NCI-H1105 (cell line): ENCODE measurements at places on chromosomes 13 and 19.

- DNase-seq: no peak
These were observed 18.5 kb upstream of the CNMD start for GRCh38 chr13:52758114-52758513.

- no peak for DNase-seq
These were observed 8.3 kb downstream of the LSR start for GRCh38 chr19:35257113-35257461.

- peak; percentile 62 for DNase-seq
These were observed 228.2 kb downstream of the PCDH20 start for GRCh38 chr13:61187471-61187870.

- DNase-seq: no peak
These were observed 7.3 kb downstream of the PLPPR3 start for GRCh38 chr19:814152-815078.

DNA sequence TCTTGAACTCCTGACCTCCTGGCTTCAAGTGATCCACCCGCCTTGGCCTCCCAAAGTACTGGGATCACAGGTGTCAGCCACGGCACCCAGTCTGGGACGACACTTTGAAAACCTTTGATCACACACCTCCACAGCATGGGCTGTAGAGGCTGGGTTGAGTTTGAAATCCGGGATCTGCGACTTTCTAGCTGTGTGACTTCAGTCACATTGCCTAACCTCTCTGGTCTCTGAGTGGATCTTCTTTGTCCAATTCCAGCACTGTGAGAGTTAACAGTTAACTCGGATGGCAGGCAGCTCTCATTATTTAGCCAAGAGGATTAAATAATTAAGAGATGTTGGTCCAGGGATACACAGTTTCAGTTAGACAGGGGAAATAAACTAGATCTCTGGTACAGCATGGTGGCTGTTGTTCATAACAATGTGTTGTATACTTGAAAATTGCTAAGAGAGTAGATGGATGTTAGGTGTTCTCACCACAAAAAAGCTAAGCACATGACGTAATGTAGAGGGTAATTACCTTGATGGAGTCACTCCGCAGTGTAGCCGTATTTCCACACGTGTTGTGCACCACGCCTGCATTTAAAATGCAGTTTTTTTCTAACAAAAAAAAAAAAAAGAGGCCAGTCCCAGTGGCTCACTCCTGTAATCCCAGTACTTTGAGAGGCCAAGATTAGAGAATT, 1.9 kb downstream of the GALP start:
- no peak for DNase-seq

- DNase-seq: no peak
These were observed 3.2 kb downstream of the CEBPA start for GRCh38 chr19:33299051-33299688.

GRCh38 chr13:108827646-108828045, 198.2 kb downstream of the MYO16 start:
- peak; percentile 94 for DNase-seq

GRCh38 chr13:86765462-86765861, 905.7 kb upstream of the SLITRK5 start:
- no peak for DNase-seq

- DNase-seq: peak; percentile 79
These were observed 101.6 kb downstream of the IRS2 start for GRCh38 chr13:109684824-109685202.

DNA sequence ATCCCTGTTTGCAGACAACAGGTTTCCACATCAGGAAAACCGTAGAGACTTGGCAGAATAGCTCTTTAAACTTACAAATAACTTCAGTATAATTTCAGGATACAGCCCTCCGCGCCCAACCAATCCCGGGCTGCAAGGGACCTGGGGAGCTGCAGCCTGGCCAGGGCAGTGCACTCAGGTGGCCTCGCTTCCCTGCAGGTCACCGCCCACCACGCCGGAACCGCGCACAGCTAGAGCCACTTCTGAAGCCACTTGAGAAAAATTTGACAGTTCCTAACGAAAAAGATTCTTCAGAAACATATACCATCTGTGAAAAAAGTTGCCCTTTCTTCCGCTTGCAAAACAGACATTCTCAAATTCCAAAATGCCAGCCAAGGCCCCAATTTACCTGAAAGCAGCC, 11.1 kb downstream of the ZNF91 start:
- no peak for DNase-seq

DNA sequence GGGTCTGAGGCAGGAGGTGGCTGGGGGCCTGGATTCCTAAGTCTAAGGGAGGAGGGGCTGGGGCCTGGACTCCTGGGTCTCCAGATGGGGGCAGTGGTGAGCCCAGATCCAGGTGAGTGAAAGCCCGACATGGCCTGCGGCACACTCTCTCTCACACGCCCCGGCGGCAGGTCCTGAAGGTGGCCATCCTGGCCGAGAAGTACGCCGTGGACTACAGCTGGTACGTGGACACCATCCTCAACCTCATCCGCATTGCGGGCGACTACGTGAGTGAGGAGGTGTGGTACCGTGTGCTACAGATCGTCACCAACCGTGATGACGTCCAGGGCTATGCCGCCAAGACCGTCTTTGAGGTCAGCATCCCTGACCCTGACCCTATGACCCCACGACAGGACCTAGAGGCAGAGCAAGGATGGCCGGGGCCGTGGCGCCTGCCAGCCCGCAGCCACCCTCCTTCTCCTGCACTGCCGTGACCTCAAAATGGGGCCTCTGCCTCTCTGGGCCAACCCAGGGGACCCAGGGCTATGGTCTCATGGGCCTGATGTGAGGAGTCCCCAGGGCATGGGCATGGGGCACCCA, 13.2 kb downstream of the FUZ start:
- DNase-seq: no peak

GRCh38 chr13:99657848-99658260, 156.6 kb downstream of the TM9SF2 start:
- DNase-seq: no peak

GRCh38 chr19:32540621-32541020, 40.4 kb upstream of the PDCD5 start:
- no peak for DNase-seq

DNA sequence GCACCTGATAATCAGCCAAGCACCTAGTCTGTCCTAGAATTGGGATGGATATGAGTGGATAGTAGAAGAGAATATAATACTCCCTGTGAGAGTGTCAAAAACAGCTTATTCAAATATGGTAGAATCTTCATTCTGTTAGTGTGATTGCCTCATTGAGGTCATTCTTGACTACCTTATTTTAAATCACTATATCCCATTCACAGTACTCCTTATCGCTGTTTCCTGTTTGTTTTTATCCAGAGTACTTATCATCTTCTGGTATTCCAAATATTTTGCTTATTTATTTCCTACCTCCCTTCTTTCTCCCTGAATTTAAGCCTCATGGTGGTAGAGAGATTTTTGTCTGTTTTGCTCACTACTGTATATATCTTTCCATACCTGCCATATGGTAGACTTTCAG, 9.9 kb downstream of the NDFIP2 start:
- no peak for DNase-seq

GRCh38 chr13:112248406-112248760, 127.8 kb upstream of the SPACA7 start:
- no peak for DNase-seq

DNA sequence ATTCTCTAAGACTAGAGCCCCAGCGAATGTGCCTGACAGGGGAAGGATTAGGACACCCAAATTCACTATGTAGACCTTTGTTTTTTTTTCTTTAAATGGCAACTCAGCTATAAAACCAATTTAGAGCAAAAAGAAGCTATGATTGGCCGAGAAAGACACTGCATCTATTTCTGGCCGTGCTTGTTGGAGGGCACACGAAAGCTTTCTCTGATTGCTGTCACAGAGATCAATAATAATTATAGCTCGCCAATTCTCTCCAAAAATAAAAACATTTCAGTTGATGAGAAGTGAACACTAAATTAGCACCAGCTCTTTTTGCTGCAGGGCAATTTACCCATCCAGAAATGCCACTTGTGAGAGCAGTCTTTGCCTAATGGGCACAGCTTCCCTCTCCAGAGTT, 31.2 kb downstream of the CBY2 start:
- DNase-seq: peak; percentile 8

DNA sequence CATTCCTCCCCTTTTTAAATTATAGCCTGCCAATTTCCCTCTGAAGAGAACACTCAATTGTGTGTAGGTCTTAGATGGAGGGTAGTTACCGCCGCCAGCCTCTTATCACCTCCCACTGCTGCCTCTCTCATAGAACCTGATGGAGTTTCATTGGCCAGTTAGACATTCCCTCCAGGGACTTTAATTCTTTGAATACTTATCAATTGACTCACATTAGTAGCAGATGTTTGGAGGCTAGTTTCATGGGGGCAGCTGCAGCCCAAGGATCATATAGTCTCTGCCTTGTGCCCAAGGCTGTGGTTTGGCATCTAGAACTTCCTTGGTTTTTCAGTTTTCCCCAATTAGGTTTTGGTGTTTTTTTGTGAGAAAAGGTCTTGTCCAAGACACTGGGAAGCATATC, 318.9 kb upstream of the HTR2A start:
- DNase-seq: no peak

DNA sequence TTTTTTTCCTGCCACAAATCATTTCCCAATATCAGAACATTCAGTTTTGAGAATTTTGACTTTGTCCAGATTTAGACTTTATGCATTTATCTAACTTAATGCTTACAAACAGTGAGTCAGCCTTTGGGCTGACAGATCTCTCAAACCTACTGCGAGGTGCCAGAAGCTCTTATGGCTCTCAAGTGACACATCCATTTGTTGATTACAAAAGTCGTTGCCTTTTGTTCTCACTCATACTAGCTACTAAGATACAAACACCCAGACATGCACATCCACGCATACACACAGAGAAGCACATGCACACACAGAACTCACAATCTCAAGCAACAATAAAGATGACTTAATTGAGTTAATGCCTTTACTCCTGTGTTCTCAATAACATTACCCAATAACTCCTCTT, 1147.5 kb downstream of the DIAPH3 start:
- DNase-seq: no peak

DNA sequence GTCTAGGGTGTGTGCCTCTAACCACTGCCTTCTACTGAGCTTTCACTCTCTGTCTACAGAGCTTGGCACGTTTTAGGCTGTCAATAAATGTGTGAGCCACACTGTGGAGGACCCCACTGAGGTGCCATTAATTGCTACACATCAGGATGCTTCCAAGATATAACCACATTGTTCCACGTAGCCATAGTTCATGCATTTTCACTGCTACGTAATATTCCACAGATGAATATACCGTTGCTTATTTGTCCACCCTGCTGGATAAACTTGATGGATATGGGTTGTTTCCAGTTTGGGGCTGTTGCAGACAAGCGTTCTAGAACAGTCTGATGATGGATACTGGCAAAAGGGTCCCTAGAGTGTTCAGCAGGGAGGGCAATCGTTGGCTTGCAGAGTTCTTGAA, 11.3 kb upstream of the NUMBL start:
- DNase-seq: no peak

DNA sequence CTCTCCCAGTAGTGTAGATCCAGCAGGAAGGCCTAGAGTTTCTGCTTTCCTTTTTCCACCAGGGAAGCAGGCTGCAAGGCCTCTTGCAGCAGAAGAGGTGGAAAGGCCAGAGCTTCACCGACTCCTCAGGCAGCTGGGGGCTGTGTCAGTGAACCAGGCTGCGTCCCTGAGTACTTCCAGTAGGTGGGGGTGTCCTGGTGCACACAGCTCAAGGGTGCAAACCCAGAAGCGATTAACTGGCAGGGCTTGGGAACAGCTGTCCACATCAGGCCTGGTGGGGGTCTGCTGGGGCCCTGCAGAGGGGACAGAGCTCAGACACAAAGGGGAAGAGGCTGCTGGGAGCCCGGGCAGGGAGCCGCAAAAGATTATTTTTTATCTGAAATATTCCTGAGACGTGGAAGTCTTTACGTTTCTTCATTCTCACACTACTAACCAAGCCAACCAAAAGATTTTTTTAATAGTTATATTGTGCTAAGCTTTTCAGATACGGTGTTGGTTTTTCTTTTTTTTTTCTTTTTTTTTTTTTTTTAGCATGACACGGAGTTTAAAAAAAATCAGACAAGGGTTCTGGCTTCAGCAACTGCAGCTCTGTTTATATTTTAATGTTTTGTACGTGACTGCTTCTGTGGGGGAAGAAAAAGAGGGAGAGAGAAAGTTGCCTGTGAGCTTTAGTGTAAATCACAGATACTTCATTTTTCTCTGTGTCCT, 11.0 kb downstream of the TSHZ3 start:
- DNase-seq: no peak

- no peak for DNase-seq
These were observed 5.7 kb downstream of the ZNF574 start for GRCh38 chr19:42081584-42082203.

DNA sequence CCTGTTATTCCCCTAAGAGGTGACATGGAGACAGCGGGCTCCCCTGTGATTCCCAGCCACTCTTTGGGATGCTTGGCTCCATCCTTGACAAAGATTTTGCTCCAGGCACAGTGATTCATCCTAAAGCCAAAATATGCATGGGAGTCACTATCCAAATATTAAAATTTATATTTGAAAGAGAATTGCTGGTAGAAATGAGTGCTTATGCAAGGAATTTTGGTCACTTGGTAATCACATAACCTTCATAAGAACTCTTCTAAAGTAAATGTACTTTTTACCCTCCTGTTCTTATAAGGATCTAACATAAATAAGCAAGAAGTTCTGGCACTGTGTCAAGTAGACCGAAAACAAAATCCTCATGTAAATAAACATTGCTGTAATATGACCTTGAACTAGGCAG, 385.8 kb downstream of the ITGBL1 start:
- no peak for DNase-seq

DNA sequence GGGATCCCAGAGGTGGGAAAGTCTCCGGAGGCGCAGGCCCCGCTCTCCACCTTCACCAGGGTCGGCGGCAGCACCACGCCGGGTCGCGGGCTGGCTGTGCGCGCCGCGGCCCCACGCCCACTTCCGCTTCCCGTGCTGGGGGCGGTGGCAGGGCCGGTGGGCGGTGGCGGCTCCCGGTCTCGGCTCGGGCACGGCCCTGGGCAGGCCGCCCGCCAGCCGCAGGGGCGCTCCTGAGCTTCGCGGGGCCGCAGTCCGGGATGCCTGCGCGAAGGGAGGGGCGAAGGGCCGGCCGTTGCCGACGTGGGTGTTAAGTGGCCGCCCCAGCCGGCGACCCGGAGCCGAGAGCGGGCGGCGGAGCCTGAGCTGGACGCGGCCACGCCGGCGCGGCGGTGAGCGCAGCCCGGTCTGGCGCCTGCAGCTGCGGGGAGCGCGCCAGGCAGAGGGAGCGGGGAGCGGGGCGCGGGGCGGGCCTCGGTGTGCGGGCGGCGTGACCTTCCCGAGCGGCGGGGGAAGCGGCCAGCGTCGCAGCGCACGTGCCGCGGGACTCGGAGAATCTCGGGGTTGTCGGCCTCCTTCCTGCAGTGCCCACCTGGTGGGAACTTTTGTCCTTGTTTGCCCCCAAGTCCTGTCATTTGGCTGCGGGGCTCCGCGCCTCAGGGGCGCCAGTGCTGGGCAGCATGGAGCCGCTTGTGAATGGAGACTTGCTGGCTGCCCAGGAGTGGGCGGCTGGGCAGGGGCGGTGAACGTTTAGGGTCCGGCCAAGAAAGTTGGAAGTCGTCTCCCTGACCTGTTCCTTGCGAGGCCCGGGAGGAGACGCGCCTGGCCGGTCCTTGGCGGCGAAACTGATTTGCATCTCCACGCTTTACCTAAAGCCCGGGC, at the start of gene SLC25A15:
TSS of gene SLC25A15 (plus strand) at position 337 of the 879 bp plus-strand sequence. CDS start 3,616 bp downstream, outside the sequence.
- peak; percentile 35 for DNase-seq

GRCh38 chr19:45529420-45529785, 22.1 kb downstream of the VASP start:
- no peak for DNase-seq
